ENCODE measurements at places on chromosomes 6 and 20. TPM values are rescaled to one million over a fixed set of nuclear protein-coding genes. Genes with fewer than 3 reads are reported as not detected.

ELOVL4 gene
- 2.4 TPM for total RNA-seq

C6orf118 gene
- total RNA-seq: not detected

RAET1L gene
- total RNA-seq: not detected

SLC17A2 gene
- not detected for total RNA-seq

SYTL3 gene
- total RNA-seq: 7.7 TPM

- no peak for DNase-seq
Measured at GRCh38 chr6:119035459-119035858, 43.0 kb downstream of the FAM184A start.

- DNase-seq: peak; percentile 46
Measured at GRCh38 chr20:24135781-24136180, 147.2 kb upstream of the GGTLC1 start.

DNA sequence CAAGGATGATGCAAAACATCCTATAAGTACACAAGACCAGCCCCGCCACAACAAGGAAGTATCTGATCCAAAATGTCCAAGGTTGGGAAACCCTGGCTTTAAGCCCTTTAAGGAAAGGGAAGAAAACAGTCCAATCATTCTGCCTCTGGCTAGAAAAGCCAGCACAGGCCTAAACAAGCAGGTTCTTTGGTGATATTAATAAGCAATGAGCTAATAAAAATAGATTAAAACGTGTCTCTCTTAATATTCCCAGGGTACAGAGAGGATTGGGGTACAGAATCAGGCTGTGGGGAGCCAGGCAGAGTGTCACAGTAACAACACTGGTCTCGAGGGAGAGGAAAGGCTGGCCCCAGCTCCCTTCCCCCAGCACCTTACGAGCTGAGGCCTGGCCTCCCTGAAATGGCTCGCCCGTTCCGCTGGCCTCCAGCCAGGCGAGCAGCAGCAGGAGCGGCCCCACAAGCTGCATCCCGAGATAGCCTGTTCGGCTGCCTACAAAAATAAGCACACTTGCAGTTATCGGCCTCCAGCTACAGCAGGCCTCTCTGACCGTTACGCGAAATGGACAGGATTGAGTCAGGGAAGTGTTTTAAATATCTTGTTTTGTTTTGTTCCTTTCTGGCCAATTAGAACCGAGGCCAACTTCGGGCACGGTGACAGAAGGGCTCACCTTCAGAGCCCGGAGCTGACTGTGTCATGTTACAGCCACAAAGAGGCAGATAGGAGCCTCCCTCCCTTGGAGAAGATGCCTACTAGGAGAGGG is 4.0 kb upstream of the ZMYND8 start:
- DNase-seq: peak; percentile 99

DNA sequence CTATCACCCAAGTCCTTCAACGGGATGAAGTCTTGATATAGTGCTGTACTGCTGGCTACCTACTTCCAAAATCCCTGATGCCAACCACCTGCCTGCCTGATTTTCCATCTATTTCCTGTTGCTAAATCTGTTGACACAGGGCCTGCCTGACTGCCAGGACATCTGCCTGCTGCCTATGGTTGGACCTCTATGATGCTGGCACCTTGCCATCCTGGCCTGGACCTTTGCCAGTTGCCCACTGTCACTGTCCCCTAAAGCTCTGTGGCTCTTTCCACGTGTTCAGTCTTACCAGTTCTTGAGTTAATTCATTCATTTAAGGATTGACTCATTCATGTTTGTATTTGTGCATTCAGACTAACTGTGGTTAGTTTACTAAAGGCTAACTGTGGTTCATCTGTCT is 9.2 kb upstream of the RGS17 start:
- DNase-seq: no peak

DNA sequence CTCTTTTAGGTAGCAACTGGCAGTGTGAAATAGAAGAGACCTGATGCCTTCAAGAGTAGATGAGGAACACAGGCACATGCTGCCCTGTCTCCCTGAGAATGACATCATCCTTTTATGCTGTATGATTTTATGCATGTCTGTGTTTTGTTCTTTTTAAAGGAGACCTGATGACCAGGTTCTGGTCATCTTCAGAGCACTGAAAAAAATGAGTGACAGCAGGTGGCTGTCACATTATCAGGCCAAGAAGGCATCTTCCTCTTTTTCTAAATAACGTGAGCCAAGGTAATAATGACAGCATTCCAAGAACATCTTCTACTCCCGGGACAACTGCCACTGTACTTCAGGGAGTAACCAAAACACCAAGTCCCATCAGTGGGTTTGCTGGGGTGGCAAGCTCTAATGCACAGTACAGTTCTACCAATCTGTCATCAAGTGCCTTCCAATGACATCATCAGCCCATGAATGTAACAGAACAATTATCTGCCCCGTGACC is 28.9 kb downstream of the CNKSR3 start:
- no peak for DNase-seq

DNA sequence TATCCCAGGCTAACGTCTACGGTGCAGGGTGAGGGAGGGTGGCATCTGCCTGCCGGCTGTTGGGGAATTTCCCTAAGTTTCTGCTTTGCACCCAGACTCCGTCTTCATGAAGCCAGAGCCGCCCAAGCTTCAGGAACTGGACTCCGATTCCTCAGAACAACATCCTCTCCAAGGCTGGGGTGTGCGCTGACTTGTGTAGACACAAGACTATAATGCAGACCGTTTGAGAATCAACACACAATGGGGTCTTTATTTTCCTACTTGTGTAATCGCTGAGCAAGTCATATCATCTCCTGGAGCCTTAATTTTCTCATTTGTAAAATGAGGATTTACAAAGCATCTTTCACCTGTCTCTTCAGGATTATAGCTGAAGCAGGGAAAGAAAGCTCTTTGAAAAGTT is 160.5 kb upstream of the AGPAT4 start:
- peak; percentile 73 for DNase-seq

DNA sequence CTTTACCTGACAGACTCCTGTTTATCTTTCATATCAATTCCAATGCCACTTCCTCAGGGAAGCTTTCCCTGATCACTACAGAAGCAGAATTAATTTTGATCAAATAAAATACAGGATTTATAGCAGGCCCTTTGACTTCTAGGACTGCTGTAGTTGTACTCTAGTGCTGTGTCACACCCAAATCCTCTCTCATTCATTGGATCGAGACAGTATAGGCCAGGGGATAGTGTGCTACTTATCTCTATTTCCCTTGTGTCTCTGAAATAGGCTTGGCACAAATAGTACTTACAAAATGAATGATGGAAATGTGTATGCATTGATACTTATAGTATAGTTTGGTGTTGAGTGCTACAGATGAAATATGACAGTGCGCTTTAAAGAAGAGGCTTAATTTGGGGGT is 19.8 kb downstream of the RALY start:
- DNase-seq: no peak

- DNase-seq: no peak
Measured at GRCh38 chr6:118736440-118736839, 85.0 kb upstream of the CEP85L start.

- DNase-seq: no peak
Measured at GRCh38 chr6:45727228-45727627, 288.4 kb downstream of the CLIC5 start.

GRCh38 chr6:125919618-125920017 is 37.0 kb upstream of the HINT3 start:
- DNase-seq: no peak

GRCh38 chr6:32973144-32974015 is 5.0 kb downstream of the BRD2 start:
- DNase-seq: peak; percentile 73

- no peak for DNase-seq
Measured at GRCh38 chr20:8456765-8457164, 324.7 kb downstream of the PLCB1 start.
